ENCODE measurements at places on chromosomes 6 and 20. TPM values are rescaled to one million over a fixed set of nuclear protein-coding genes. Genes with fewer than 3 reads are reported as not detected.

GRCh38 chr6:40999569-40999968 lies 39.5 kb downstream of the UNC5CL start:
- H3K4me1 ChIP-seq, result peaks cover 14% of the 10 kb centered on the region
- peak; percentile 67 for DNase-seq

DNA sequence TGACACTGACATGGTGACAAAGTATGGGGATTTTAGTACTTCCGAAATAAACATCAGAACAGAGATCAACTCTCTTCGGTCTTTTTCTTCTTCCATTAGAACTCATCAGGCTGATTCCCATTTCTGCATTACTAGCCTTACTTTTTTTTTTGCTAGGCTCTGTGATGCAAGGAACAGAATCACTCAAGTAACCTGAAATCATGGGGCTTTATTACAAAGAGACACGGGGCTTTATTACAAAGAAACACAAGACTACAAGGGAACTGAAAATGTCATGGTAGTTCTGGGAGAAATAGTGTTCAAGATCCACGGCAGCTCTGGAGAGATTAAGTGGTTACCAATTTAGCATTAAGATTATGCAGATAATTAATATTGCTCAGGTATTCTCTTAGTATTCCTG lies 11.6 kb downstream of the SOX4 start:
- H3K36me3 ChIP-seq, result no peaks in the 10 kb centered on the region
- H3K4me3 ChIP-seq, result no peak overlapping the region
- no peak overlapping the region for H3K27ac ChIP-seq
- DNase-seq, result no peak
- H3K27me3 ChIP-seq, result no peaks in the 10 kb centered on the region

DNA sequence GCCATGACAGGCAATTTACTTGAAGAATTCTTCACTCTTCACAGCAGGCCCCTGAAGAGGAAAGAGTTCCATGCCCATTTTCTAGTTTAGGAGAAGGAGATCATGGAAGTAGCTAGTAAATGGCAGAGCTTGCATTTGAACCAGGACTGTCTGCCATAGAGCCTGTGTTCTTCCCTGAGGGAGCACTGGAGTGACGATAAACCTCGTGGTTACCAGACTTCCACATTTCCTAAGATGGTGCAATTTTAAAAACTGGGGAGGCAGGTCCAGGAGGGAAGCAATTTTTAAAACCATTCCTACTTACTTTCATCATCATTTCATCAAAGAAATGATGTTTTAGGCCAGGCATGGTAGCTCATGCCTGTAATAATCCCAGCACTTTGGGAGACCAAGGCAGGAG lies 36.8 kb downstream of the STK35 start:
- H3K36me3 ChIP-seq, result no peaks in the 10 kb centered on the region
- DNase-seq, result no peak
- no peak overlapping the region for H3K4me3 ChIP-seq
- no peaks in the 10 kb centered on the region for H3K4me1 ChIP-seq
- no peaks in the 10 kb centered on the region for H3K27me3 ChIP-seq

DNA sequence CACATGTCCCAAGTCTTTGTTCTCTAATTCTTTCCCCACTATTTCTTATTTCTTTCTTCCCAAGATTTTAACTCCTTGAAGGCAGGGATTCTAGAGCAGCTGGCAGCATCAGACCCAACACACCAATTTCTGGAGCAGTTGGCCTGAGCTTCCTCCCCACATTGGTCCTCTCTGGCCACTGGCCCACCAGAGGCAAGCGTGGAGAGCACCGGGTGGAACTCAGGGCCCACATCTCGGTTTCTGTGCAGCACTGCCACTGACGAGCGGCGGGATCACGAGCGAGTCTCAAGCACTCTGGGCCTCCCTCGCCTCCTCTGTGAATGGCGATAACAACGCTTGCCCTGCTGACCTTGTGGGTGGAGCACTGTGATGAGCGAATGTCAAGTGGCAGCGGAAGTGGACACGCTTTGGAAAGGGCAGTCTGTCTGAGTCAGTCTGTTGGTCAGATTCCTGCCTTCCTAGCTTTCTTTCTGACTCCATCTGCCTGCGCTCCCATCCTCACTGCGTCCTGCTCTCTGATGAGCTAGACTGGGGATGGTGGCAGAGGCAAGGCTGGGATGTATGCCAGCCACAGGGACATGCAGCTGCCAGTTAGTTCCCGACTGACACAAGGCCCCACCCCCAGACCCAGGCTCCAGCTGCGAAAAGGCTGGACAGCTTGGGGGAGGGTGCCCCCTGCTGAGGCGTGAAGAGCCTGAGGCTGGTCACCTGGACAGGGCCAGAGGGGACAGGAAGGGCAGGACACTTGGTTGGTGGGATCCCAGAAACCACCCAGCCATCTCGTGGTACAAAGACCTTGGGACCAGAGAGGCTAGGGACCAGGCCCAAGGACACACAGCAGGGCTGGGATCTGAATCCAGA lies 4.5 kb upstream of the SPDEF start:
- H3K4me3 ChIP-seq, result no peak overlapping the region
- no peaks in the 10 kb centered on the region for H3K27me3 ChIP-seq
- H3K4me1 ChIP-seq, result no peaks in the 10 kb centered on the region
- no peak for DNase-seq
- H3K36me3 ChIP-seq, result no peaks in the 10 kb centered on the region

- no peaks in the 10 kb centered on the region for H3K27me3 ChIP-seq
- H3K4me3 ChIP-seq, result no peak overlapping the region
- no peaks in the 10 kb centered on the region for H3K4me1 ChIP-seq
- no peak overlapping the region for H3K27ac ChIP-seq
Observed at GRCh38 chr20:63782051-63782471, 42.5 kb downstream of the SLC2A4RG start.

MRAP2 gene
- total RNA-seq, result 7.3 TPM

ZFP57 gene
- total RNA-seq, result not detected

HEY2 gene
- 0.69 TPM for total RNA-seq
